ENCODE measurements at places on chromosomes 1 and 21.

DNA sequence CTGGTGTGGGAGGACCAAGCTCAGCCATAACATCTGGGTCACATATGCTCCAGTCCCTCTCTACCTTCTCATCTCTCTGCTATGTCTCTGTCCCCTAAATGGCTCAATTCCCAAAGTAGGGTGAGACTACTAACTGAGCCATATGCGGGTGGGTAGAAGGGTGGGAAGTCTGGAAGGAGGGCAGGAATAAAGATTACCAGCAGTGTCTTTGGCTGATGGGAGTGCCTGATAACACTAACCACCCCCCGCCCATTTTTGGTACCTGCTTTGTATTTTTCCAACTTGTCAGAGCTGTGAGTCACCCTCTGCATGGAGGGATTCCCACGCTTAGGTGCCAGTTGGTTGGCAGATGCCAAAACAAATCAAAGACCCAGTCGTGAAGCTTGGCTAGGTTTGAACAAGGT lies 14.9 kb upstream of the SSBP3 start:
- no peak for DNase-seq

- peak; percentile 100 for DNase-seq
Observed at GRCh38 chr1:154272217-154272998, at the start of gene HAX1. TSS of gene HAX1 (plus strand) at chr1:154272629. CDS start at chr1:154272724, 95 bp downstream.

DNA sequence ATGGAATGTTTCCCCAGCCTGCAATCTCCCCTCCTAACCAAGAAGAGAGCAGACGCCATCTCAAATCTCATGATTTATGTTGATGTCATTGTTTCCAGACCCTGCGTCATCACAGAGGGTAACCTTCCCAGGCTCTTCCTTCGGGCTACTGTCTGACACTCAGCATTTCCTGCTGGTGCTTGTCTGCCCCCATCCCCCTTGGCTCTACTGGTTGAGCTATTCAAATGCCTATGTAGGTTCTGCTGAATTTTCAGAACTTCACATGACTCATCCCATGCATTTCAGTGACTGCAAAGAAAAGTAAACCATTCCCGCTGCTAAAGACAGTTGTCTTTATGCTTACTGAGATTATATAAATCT lies 24.8 kb upstream of the ITPKB start:
- DNase-seq = no peak

DNA sequence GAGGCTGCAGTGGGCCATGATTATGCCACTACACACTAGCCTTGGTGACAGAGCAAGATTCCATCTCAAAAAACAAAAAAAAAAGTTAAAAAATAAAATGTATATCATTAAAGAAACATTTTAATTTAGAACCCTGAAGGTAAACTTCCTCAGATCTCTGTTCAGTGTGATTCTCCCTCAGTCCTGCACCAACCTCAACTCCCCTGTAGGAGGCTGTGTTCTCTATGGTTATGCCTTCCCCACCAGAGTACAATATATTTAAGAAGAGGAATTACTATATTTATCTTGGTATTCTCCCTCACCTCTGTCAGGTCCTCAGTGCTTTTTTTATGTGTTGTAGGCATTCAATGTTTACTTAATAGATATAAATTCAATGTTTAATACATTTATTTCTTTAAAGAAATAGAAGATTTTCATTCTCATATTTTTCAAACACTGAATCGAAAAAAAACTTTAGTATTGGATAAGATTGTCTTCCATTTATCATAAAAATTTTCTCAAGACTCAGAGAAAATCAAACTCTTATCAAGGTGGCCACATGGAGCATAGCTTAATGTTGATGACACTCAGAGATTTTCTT lies 4.8 kb upstream of the LRRC8B start:
- DNase-seq = peak; percentile 73

GRCh38 chr1:218556016-218556415 lies 210.9 kb downstream of the TGFB2 start:
- no peak for DNase-seq

- DNase-seq = no peak
Observed at GRCh38 chr1:147641291-147641690, 29.0 kb downstream of the ACP6 start.

DNA sequence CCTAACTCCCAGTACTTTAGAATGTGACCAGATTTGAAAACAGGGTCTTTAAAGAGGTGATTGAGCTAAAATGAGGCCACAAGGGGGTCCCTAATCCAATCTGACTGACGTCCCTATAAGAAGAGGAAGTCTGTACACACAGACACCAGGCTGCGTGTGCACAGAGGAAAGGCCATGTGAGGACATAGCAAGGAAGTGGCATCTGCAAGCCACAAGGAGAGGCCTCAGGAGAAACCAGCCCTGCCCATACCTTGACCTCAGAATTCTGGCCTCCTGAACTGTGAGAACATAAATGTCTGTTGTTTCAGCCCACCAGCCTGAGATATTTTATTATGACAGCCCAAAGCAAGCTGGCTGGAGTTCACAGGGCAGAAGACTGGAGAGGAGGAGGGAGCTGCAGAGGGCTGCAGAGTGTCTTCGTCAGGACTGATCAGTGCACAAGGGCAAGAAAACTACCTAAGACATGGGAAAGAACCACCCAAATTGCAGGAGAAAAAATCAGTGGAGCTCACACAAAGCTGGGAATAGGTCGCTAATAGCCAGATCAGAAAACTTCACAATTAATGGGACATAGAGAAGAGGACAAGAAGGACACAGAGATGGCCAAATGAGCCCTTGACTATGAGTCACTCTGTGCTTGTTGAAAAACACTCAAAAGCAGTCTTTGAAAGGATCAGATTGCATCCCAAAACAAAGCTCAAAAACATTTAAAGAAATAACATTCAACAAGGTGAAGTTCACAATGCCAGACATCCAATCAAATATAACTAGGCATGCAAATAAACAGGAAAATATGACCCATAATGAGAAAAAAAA lies 14.1 kb upstream of the WNT9A start:
- DNase-seq = peak; percentile 80

DNA sequence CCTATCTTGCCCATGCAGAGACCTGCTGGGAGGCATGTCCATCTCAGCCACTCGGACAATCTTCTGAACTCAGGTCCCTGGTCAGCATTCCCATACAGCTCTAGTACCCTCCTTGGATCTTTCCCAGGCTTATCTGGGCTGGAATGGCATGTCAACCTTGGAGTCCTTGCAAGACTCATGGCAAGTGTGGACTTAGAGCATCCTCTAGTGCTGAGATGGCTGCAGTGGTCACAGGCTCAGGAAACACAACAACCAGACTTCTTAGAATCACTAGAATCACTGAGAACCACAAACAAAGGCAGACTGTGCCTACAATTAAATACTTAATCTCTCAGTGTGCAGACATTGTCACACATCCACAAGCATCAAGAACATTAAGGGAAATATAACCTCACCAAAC lies 73.1 kb upstream of the TSHB start:
- peak; percentile 39 for DNase-seq

DNA sequence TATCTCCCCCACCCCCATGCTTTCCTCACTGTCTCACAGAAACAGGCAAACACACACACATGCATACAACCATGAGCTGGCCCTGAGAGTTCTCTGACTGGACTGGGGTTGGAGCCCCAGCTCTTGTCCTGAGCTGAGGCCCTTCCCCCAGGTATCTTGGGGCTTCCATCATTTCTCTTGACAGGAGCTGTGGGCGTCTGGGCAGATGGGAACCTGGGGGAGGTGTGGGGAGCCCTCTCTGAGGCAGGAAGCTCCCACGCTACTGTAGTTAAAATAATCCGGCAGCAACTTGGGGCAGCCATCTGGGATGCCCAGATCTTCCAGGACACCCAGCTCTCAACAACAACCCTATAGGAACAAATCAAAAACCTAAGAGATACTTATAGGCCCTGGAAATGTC lies 2.7 kb upstream of the KIF21B start:
- DNase-seq = no peak

DNA sequence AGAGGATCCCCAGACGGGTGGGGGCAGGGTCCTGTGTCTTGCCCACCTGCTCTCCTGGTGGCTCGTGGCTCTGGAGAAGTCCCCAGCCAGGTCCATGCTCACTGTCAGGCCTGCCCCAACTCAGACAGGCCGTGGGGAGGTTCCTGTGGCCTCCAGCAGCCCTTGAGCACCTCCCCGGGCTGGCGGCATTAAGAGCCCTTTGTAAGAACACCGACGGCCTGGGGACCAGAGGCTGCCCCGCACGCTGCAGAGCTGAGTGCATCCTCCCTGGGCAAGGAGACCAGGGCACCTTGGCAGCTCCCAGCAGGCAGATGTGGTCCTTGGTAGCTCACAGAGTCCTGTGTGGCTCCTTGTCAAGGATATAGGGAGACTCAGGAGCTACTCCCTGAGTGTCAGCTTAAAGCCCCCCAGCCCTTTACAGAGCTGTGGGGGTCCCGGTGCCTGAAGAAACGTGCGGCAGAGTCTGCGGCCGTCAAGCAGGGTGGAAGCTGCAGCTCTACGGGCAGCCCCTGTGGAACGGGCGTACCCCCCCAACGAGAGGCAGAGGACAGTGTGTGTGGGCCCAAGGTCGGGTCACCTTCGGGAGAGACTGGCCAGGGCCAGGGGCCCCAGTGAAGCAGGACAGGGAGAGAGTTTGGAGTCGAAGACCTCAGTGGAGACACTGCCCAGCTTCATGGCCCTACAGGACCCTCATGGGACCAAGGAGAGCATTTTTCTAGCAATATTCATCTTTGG lies 118.6 kb downstream of the PRDM16 start:
- DNase-seq = no peak

DNA sequence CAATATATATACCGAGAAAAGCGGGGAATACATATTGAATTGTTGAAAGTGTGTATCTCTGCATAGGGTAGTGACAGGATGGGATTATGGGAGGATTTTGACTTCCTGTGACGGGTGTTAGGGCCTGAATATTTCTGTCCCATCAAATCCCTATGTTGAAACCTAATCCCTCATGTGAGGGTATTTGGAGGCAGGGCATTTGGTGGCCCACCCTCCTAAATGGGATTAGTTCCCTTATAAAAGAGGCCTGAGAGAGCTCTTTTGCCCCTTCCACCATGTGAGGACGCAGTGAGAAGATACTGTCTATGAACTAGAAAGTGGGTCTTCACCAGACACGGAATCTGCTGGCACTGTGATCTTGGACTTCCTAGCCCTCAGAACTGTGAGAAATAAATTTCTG lies 137.3 kb downstream of the ZSCAN20 start:
- no peak for DNase-seq

DNA sequence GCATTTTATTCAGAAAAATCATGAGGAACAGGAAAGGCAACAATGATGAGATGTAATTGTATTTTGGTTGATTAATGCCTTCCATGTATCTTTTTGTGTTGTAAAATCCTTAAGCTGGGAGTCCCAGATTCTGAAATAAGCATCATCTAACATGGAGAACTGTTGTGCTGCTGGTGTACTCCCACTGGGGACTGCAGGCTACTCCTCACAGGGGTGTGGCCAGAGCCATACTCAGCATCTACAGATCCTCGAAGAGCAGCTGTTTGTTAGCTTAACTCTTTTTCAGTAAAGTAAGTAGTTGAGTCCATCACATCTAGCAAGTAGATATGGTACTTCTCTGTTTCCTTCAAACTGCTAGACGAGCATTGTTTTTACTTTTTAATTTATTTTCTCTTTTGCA lies 358.0 kb downstream of the BRINP3 start:
- DNase-seq = no peak

- no peak for DNase-seq
Observed at GRCh38 chr21:26136671-26137070, 33.9 kb downstream of the APP start.

DNA sequence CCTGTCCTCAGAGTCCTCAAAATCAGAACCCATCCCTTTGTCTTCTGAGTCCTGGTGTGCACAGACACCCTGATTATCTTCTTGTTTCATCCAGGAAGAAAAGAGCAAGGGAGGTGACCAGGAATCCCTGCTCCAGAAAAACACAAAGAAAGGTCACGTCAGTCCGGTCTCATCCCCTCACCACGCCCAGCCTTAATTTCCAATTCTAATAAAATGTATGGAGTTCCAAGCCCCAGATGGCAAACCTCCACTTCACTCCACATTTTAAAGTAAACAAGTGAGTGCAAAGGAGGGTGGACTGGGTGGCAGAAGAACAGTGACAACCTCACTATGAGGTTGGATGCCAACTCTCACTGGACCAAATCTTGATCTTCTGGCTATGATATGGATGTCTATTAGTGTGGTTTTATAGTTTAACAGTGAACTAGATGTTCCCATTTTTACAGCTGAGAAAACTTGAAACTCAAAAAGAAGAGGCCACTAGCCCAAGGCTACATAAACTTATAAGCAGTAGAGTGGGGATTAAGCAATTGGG lies 22.0 kb downstream of the ZNF697 start:
- DNase-seq = no peak

- no peak for DNase-seq
Observed at GRCh38 chr1:59720326-59721115, 94.2 kb upstream of the HOOK1 start.

- no peak for DNase-seq
Observed at GRCh38 chr1:203797216-203797615, 1.8 kb downstream of the ZBED6 start.

DNA sequence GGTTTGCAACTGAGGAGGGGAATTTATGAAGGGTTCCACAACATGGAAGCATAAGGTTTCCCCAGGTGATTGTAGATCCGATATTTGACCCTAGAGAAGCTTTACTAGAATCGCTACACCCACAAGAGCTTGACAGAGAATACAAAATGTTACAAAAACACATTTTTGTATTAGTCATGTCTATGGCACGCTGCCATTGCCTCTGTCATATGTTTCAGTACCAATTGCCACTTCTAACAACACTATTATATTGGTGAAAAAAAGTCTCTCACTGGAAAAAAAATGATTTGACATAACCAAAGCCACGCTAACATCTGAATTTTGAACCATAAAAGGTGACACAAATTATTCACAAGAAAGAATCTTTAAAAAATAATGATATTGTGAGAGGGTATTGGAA lies 214.5 kb downstream of the KCNT2 start:
- DNase-seq = peak; percentile 14

- DNase-seq = no peak
Observed at GRCh38 chr1:17102232-17102631, 17.0 kb downstream of the PADI2 start.

DNA sequence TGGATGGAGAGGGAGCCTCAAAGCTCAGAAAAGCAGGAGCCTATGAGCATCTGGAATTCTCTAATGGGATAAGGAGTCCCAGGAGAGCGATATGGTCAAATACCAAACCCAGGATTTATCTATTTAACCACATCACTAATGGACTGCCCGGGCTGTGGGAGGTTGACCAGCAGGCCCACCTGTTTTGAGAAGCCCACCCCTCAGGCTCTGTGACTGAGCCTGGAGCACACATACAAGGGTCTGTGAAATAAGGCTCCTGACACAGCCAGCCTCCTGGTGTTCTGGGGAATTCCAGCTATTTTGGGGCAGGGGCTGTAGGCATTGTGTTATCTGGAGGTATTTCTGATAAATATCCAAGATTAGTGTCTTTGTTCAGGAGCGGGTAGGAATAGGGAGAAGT lies 132.0 kb upstream of the C1orf21 start:
- no peak for DNase-seq

DNA sequence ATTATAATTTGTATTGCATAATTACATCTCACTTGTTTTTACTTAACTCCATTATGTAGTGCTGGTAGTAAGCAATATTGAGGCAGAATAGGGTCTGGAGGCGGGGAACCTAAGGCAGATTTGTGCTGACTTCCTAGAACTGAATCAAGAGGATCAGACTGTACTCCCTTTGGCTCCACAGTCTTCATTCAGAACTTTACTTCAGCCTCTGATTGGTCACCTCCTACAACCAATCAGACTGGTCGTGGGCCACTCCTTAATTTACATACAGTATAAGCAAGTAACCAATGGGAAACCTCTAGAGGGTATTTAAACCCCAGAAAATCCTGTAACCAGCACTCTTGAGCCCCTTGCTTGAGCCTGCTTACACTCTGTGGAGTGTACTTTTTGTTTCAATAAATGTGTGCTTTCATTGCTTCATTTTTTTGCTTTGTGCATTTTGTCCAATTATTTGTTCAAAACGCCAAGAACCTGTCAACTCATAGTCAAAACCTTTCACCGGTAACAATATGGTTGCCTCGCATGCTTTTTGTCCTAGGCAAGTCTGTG lies 31.6 kb downstream of the ZBTB8OS start:
- peak; percentile 9 for DNase-seq
